ENCODE measurements at places on chromosomes 5 and 9.

GRCh38 chr9:105357937-105358336 lies 89.9 kb upstream of the FSD1L start:
- DNase-seq: no peak

- peak; percentile 11 for DNase-seq
Observed at GRCh38 chr9:2655411-2655901, 33.9 kb downstream of the VLDLR start.

GRCh38 chr9:69131682-69132081 lies 42.4 kb upstream of the TJP2 start:
- DNase-seq: no peak

GRCh38 chr5:113495422-113495841 lies 7.2 kb upstream of the MCC start:
- no peak for DNase-seq

DNA sequence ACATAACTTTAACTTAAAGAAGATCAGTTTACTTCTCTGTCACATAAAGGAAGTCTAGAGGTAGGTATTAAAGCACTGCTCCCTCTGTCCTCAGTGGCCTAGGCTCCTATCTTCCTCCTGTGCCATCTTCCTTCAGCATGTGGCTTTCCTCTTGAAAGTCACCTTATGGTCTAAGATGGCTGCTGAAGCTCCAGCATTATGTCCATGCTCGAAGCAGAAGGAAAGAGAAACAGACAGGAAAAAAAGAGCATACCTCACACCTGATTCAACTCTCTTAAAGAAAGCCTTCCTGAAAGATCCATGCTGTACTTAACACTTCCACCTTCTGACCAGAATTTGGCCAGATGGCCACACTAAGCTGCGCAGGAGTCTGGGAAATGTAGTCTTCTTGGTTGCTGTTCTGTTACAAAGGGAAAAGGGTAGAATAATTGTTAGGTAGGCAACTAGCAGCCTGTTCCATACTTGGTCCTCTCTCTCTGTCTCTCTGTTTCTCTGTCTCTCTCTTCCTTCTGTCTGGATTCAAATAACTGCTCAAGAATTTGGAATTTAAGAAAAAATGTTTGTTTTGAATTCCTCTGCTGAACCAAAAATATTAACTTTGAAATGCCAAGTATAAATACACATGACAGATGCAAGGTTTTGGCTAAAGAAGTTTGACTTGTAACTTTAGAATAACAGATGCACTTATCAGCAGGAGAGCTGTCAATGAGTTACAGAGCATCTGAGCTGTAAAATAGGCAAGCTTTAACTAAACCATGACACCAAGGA lies 16.0 kb downstream of the TMEM174 start:
- no peak for DNase-seq

DNA sequence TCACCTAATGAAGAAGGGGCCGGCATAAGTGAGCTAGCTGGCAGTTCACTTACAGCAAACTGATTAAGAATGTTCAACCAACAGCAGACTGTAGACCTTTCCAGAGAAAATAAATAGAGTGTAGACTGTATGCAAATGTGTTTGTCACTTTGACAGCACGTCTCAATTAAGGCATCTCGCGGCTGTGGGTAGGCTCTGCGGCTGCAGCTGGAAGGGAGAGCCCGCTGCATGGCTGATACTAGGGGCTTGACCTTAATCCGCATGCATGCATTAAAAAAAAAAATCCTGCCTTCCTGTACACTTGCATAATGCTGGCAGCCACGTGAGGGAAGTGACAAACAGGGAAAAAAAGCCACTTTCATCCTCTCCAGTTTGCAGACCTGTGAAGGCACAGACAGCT lies 82.3 kb downstream of the CRB2 start:
- no peak for DNase-seq

- DNase-seq: no peak
Observed at GRCh38 chr9:114785866-114786650, 19.8 kb downstream of the TNFSF15 start.

DNA sequence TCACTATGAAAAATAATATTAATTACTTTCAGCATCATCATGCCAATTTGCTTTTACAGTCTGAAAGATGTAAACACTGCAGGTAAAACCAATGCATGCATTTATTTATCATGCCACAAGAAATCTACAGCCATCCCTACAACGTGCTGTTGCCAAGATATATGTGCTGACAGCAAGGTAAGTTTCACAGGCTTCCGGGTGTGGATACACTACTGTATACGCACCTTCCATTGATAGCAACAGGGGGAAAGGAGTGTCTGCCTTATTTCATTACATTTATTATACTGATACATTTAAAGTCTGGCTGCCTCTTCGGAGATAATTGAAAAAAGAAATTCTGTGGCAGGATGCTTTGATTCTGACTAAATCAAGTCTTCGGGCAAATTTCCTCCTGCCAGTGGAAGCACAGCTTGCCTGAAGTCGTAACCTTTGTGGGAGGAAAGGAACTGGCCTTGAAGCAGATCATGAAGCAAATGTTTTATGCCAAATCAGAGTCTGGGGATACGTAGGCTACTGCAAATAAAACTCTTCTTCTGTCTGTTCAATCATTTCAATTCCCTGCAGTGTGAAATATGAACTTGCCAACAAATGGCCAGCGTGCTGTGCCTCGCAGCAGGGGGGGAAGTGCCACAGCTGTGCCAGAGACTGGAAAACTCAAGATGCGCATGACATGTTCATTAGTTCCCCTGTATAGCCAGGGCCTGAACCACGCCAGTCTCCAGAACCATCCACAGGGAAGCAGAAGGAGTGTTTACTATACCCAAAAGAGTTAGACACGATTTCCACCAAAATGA lies 268.1 kb downstream of the EFNA5 start:
- no peak for DNase-seq

- DNase-seq: no peak
Observed at GRCh38 chr5:130350131-130350530, 445.9 kb downstream of the CHSY3 start.

GRCh38 chr5:68545636-68546295 lies 330.2 kb downstream of the PIK3R1 start:
- no peak for DNase-seq

DNA sequence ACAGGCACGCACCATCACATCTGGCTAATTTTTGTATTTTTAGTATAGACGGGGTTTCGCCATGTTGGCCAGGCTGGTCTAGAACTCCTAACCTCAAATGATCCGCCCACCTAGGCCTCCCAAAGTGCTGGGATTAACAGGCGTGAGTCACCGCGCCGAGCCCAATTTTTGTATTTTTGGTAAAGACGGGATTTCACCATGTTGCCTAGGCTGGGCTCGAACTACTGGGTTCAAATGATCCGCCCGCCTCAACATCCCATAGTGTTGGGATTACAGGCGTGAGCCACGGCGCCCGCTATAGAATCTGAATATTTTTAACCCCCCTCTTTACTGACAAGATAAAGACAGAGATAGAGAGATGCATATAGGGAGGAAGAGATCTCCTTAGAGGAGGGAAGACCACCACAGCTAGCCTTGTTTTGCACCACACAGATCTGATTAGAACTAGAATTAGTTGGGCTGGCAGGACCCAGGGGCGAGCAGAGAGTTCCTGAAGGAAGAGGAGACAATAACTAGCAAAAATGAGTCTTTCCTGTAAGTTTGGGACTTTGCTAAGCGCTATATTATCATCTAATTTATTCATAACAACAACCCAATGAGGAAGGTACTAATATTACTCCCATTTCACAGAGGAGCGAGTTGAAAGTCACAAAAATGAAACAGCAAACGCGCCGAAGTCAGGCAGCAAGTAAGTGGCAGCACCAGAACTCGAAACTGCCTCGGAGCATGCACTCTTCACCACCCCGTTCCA lies 1.5 kb upstream of the ANKHD1 start:
- no peak for DNase-seq

- no peak for DNase-seq
Observed at GRCh38 chr9:124426361-124426760, 11.1 kb upstream of the PSMB7 start.

GRCh38 chr9:92980085-92980745 lies 32.9 kb downstream of the FGD3 start:
- DNase-seq: no peak

DNA sequence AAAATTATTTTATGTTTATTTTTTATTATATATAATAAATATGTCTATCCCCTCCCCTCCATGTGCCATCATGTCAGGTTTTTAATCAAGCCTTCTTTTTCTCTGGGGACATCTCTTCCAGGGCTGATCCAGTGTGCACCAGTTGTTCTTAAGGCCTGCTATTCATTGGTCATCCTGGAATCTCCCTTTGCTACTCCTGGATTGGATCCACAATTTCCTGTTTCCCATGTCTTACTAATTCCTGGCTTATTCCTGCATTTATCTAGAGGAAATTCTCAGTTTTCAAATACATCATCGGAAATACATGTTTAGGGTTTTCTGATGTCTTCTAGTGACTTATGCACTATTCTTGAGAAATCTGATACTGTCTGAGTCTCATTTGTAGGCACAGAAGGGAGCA lies 56.8 kb downstream of the ANGPTL2 start:
- no peak for DNase-seq

- no peak for DNase-seq
Observed at GRCh38 chr5:131281133-131281867, 17.4 kb downstream of the CDC42SE2 start.

- DNase-seq: no peak
Observed at GRCh38 chr9:117092582-117092981, 322.3 kb downstream of the ASTN2 start.

GRCh38 chr9:136644593-136645351 lies 17.9 kb upstream of the EGFL7 start:
- DNase-seq: peak; percentile 51

DNA sequence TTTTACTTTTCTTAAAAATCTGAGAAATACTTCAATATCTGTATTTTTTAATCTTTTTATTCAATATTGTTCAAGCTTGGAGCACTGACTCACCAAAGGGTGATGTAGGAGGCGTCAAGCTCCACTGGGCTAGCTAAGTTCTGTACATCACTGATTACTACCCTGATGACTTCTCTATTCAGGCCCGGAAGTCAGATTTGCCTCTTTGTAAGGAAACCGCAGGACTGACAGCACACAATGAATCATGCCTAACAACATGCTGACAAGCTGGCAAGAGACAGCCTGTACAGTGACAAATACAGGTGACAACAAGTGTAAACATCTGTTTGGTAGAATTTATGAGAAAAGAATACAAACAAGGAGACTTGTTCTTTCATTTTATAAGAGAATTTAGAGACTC lies 627.9 kb upstream of the RORB start:
- DNase-seq: peak; percentile 26

DNA sequence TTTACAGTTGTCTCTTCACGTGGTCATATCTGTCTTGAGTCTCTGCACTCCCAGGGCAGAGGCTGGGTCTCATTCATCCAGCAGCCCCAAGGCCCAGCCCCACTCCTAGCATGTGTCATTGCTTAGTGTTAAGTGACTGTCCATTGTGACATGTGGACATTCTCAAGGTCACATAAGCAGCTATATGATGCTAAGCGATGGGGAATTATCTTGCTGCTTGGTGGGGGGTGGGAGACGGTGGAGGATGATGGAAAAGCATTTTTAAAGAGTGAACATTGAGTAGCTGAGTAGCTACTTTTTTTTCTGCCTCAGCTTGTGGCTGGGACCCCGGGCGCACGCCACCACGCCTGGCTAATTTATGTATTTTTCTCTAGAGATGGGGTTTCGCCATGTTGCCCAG lies at the start of gene C9orf153:
Gene C9orf153 (minus strand): TSS at position 101 of the 400 bp plus-strand sequence. CDS start 30,054 bp downstream, outside the sequence.
- no peak for DNase-seq

DNA sequence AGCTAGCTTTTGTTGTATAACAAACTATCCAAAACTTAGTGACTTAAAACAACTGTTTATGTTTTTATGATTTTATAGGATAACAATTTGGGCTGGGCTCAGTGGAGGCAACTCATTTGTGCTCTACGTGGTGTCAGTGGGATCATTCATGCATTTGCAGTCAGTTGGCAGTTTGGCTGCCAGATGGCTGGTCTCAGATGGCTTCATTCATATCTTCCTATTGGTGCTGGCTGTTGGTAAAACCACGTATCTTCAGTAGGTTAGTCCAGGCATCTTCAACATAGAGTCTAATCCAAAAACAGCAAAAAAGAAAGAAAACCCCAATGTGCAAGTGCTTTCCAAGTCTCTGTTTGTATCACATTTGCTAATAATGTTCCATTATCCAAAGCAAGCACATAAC lies 51.7 kb upstream of the RIC1 start:
- no peak for DNase-seq

DNA sequence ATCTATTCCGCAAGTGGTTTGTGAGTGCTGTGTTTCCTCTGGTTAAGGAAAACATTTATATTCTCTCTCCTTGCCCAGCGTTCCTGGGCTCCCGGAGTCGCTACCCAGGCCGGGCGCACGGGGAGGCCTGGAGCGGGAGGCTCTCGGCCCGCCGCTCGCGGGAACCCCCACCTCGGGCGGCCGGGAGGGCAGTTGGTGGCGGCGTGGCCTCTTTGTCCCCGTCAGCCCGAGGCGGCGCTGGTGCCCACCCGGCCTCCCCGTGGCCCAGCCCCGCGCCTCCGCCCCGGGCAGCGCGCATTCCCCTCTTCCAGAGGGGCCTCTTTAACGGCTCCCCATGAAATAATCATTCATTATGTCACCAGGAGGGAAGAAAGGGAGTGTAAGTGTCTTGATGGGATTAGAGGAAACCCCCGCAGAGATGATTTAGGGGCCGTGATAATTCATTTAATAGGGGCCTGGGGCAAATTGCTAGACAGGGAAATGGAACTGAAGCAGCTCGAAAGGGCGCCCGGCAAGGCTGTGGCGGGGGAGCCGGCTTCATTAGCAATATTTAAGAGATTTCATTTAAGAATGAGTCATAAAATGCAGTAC lies 181.9 kb upstream of the TBCA start:
- DNase-seq: no peak

GRCh38 chr5:3163626-3164025 lies 412.1 kb upstream of the IRX2 start:
- DNase-seq: no peak

DNA sequence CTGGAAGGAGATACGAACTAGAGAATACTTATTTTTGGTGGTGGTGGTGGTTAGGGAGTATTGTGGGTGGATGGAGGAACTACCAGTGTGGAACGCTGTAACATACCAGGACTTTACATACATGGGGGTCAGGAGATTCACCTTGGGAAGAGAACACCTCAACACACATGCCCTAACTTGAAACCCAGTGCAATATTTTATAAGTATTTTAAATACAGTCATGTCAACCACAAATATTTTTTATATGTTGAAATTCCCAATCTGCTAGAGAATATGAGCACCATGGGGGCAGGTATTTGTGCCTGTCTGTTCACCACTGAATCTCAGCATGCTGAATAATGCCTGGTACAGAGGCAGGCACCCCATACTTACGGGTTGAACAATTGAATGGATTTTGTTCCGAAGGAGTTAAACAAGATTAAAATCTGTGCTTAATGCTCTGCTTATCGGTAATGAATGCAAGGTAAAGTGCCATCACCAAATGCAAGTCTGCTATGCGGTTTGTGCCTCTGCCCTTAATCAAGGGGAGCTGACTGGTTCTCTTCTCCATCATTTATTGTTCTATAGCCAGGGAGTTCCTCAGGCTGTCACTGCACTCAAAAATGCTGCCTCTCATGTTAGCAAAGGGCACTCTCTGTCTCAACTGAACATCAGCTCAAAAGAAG lies 65.3 kb downstream of the RASEF start:
- DNase-seq: no peak

GRCh38 chr9:86097510-86098224 lies 1.7 kb downstream of the GOLM1 start:
- no peak for DNase-seq
